ENCODE measurements at places on chromosomes 11 and 22.

- no peak for DNase-seq
These were observed 15.7 kb upstream of the TH start for GRCh38 chr11:2187280-2187707.

- DNase-seq = no peak
These were observed 4.2 kb downstream of the APOBEC3H start for GRCh38 chr22:39101226-39101625.

DNA sequence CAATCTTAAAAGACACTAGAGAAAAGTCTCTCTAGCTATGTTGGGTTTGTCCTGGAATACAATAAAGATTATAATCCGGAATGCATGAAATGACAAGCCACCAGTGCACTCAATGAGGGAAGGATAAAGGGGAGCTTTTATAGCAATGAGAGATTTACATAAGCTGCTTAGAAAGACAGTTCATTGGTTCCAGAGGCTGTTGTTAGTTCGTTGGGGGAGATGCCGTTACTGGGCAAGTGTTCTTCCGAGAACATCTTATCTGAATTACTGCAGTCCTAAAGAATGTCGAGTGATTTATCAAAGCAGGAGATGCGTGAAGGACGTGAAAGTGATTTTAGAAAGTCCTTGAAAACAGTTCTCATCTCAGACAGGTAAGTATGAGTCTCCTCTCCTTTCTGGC is 33.6 kb downstream of the SYN3 start:
- DNase-seq = no peak

DNA sequence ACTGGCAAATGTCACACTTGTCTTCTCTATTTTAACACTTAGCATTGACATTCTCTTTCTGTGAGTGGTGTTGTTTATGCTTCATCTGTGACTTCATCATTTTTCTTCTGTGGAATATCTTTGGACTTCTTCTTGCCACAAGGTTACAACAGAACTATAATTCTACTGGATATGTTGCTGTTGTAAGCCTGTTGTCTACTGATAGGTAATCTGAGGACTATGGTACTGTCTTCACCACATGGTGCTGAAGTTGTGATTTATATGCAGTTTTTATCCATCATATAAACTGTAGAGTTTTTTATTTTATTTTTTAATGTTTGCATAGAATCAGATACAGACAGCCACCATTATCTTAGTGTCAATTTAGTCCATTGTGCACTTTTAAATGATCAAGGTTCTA is 622.2 kb upstream of the CNTN5 start:
- no peak for DNase-seq

- no peak for DNase-seq
These were observed 44.2 kb upstream of the MICAL2 start for GRCh38 chr11:12066056-12066798.

- no peak for DNase-seq
These were observed 124.6 kb downstream of the FEZ1 start for GRCh38 chr11:125371431-125371935.

GRCh38 chr11:1157645-1158591 is at the start of gene MUC5AC:
MUC5AC (plus strand) TSS chr11:1157953; CDS start chr11:1158000, 47 bp downstream.
- DNase-seq = peak; percentile 13

- peak; percentile 34 for DNase-seq
These were observed at the start of gene DEUP1 for GRCh38 chr11:93330446-93330984. DEUP1 (plus strand) TSS chr11:93330742; CDS start chr11:93332260, 1,518 bp downstream.

DNA sequence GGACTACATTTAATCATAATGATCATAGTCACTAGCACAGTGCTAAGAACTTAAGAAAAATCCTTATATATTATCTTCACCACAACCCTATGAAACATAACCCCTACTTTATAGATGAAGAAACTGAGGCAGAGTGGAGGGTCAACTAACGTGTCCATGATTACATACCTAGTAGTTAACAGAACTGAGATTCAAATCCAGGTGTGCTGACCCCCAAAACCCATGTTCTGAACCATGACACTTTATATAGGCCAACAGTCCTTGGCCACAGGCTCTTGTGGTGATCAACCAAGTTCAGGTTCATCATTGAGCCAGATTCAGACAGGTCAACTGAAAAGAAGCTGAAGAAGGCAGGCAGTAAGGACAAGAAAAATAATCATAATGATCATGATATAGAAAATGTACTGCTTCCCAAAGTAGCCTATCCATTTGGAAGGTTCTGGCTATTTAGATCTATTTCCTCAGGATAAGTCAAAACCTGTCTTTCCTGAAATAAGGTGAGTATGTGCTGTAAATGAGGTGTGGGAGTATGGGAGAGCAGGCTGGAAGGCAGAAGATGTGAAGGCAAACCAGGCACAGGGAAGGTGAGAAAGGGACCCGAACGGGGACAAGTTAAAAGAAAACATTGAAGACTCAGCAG is 39.7 kb downstream of the MAPK1 start:
- no peak for DNase-seq

DNA sequence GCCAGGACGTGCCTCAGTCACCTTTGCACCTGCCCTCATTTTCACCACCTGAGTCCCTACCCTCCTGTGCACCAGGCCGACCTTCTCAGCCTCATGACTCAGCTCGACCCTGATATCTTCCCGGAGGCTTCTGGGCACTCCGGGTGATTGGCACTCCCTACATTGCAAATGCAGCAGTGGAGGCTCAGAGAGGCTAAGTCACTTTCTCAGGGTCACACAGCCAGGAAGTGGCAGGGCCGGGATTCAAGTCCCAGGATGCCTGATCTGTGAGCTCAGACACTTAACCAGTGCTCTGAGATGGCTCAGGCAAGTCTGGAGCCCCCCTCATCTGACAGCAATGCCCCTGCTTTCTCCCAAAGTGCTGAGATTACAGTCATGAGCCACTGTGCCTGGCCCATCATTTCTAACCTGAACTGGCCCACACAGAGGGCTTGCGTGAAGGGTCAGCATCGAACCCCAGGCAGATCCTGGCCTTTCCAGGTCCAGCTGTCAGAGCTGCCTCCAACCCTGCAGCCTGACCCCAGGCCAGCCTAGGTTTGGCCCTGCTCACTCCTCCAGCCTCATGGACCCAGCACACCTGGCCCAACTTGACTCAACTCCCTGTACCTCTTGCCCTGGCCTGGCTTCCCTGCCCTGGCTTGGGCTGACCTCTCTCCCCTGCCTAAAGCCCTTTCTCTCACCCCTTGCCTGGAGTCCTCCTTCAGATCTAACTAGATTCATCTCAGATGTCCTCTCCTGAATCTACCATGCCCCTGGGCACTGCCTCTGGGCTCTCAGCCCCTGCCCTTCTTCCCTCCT is 40.7 kb upstream of the RTL6 start:
- no peak for DNase-seq

DNA sequence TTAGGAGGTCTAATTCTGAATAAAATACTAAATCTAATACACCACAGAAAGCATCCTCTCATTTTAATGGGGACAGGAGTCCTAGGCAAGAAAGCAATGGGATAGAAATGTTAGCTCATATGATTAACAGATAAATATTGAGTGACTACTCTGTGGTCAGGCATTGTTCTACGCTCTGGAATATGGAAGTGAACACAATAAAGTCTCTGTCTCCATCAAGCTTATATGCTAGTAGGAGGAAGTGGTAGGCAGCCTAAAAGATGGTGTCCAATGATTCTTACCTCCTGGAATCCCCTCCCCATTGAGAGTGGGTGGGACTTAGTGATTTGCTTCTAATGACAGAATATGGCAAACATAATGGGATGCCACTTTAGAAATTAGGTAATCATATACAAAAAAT is 160.3 kb upstream of the PDGFD start:
- no peak for DNase-seq

DNA sequence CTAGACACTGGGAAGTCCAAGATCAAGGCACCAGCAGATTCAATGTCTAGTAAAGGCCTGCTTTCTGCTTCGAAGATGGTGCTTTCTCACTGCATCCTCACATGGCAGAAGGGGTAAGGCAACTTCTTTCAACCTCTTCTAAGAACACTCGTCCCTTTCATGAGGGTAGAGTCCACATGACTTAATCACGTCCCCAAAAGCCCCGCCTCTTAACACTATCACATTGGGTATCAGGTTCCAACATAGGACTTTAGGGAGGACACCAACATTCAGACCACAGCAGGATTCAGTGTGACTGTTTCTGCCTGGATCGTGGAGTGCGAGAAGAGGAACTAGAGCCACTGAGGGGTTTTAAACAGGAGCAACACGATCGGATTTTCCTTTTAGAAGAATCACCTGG is 3.7 kb upstream of the TIRAP start:
- no peak for DNase-seq

- no peak for DNase-seq
These were observed 14.5 kb downstream of the THOC5 start for GRCh38 chr22:29539105-29539504.

GRCh38 chr22:46044621-46045458 is 67.9 kb upstream of the WNT7B start:
- no peak for DNase-seq

GRCh38 chr11:91796999-91797398 is 427.6 kb upstream of the FAT3 start:
- no peak for DNase-seq
